Naive thymus-derived CD4-positive, alpha-beta T cell (primary cell): ENCODE measurements at places on chromosomes 5 and 9.

DNA sequence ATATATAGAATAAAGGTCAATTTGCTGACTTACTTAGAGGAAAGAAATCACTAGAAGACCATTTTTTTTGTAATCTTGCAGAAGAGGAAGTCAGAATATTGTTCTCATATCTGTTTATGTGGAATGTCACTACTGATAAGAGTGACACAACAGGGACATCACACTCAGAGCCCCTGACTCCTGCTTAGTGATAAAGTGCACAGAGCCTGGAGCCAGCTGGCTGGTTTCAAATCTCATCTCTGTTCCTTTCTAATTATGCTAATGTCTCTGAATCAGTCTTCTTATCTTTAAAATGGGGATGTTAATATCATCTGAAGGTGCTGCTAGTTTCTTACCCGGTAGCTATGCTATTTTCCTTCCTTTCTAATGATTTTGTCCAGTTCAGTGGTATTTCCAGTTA is 58.6 kb upstream of the LIFR start:
- no peaks in the 10 kb centered on the region for H3K4me1 ChIP-seq
- H3K4me3 ChIP-seq: no peak overlapping the region
- no peaks in the 10 kb centered on the region for H3K27me3 ChIP-seq
- no peak for DNase-seq

DNA sequence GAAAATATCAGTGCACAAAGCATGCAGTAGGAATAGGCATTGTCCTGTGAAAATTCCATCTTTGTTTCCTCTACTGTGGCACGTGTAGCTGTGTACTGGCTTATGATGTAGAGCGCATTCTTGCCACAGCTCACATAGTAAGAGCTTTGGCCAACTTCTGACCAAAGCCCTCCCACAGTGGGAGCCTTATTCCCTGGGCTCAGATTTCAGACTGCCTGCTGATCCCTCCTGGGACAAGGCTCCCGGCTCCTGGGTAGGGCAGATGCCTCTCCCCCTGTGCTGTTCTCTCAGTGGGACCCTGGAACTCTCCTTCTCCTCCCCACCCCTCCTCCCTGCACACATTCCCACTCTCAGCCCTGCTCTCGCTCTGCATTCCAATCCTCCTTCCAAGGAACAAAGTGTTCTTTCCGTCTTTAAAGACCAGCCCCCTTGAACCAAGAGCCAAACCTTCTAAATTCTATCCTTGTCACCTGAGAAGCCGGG is 17.5 kb downstream of the LCP2 start:
- peaks cover 92% of the 10 kb centered on the region for H3K4me1 ChIP-seq
- peak overlapping the region; percentile 75 for H3K27ac ChIP-seq
- H3K36me3 ChIP-seq: peaks cover 37% of the 10 kb centered on the region
- no peaks in the 10 kb centered on the region for H3K27me3 ChIP-seq

DNA sequence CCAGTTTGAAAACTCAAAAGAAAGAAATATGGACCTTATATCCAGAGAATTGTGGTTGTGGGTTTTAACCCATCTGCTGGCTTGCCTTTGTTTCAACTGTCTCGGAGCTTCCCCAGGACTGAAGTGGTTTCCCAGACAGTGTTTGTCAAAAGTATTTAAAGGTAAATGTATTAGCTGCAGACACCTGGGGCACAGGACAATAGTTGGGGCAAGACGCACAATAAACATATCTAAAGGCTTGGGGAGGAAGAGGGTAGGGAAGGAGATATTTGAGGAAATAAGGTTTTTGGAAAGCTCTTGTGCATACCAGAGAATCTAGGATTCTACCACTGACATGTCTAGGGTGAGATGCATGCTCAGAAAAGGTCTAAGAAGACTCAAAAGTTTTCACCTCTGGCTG is 99.0 kb downstream of the ADAMTS2 start:
- DNase-seq: no peak
- no peaks in the 10 kb centered on the region for H3K27me3 ChIP-seq
- no peaks in the 10 kb centered on the region for H3K4me1 ChIP-seq
- H3K4me3 ChIP-seq: no peak overlapping the region
- no peak overlapping the region for H3K27ac ChIP-seq

DNA sequence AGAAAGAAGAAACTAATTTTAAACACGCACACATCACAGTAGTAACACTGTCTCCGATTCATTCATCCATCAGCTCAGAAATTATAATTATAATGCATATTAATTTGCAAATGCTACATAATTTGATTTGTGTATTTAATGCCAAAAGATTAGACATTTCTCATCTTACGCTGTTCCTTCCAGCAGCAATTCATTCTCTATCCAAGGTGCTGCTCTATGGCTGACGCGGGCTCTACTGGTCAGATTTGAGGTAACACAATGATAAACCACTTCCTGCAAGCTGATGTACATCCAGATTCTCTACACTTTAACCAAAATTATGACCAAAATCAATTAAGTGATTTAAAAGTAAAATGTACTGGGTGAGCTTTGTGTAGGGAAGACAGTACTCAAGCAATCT is 77.9 kb upstream of the ICE1 start:
- no peaks in the 10 kb centered on the region for H3K36me3 ChIP-seq
- DNase-seq: no peak
- H3K27me3 ChIP-seq: no peaks in the 10 kb centered on the region
- no peaks in the 10 kb centered on the region for H3K4me1 ChIP-seq

- H3K4me1 ChIP-seq: no peaks in the 10 kb centered on the region
- no peak for DNase-seq
- H3K4me3 ChIP-seq: no peak overlapping the region
- no peaks in the 10 kb centered on the region for H3K36me3 ChIP-seq
- H3K27me3 ChIP-seq: no peaks in the 10 kb centered on the region
Measured at GRCh38 chr5:50947906-50948683, 281.7 kb downstream of the PARP8 start.

DNA sequence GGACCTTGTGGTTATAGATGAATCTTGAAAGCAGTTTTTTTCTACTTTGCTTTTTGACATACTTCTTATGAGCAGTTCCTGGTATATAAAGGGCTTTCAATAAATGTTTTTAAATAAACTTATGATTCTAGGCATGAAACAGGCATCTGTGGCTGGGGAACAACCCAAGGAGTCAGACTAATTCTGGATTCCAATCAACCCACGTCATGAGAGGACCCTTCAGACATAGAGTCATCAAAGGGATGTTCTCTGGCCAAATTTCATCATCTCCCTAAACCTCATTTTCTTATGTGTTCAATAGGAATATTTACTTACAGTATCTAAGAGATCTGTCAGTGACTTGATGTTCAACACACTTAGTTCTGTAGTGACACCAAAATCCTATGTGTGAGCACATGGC is 243.8 kb upstream of the ZNF462 start:
- H3K4me3 ChIP-seq: no peak overlapping the region
- no peaks in the 10 kb centered on the region for H3K4me1 ChIP-seq
- H3K27ac ChIP-seq: no peak overlapping the region
- H3K27me3 ChIP-seq: no peaks in the 10 kb centered on the region
- no peaks in the 10 kb centered on the region for H3K36me3 ChIP-seq

GRCh38 chr9:119667163-119667562 is 297.9 kb upstream of the BRINP1 start:
- H3K4me3 ChIP-seq: no peak overlapping the region
- no peak for DNase-seq
